Suprapubic skin (tissue), 4 donors: ENCODE measurements at places on chromosomes 7 and 10.

DNA sequence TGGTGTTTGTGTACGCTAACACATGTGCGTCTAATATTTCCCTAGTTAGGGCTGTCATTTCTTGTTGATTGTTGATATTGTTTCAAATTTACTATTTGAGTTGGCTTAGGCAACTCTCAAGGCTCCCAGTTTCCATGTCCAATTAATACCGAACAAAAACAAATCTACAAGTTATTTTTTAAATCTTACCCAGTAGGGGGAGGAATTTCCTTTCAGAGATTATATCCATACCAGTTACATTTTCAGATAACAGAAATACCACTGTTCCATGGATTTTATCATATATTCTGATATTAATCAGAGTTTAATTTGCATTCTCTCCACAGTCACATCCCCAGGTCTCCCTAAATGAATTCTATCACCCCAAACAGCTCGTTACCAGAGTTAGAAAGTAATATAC lies 7.2 kb upstream of the AKR1B10 start:
- DNase-seq, result no peak

DNA sequence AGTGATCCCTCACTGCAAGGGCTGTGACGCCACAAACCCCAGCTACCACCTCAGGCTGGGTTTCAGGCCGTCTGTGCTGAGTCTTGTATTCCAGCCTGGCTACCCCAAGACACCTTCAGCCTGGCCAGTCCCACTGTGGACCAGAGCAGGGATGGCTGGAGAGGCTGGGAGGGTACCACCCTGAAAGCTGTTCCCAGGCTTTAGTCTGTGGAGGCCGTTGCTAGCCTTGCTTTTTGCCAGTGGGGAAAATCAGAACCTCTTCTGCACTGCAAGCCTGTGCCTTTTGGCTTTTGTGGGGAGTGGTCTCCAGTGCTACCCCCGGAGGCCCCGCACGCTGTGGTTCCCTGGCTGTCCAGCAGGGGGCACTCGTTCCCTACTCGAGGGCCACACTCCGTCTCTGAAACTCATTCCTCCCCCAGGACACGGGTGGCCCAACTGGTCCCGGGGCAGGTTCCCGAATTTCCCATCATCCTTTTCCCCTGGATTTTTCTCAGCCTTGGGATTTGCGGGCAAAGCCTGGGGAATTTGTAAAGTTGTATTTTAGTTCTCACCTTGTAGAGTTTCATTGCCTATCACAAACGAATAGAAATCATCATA lies 128.4 kb upstream of the BTBD16 start:
- DNase-seq, result no peak

DNA sequence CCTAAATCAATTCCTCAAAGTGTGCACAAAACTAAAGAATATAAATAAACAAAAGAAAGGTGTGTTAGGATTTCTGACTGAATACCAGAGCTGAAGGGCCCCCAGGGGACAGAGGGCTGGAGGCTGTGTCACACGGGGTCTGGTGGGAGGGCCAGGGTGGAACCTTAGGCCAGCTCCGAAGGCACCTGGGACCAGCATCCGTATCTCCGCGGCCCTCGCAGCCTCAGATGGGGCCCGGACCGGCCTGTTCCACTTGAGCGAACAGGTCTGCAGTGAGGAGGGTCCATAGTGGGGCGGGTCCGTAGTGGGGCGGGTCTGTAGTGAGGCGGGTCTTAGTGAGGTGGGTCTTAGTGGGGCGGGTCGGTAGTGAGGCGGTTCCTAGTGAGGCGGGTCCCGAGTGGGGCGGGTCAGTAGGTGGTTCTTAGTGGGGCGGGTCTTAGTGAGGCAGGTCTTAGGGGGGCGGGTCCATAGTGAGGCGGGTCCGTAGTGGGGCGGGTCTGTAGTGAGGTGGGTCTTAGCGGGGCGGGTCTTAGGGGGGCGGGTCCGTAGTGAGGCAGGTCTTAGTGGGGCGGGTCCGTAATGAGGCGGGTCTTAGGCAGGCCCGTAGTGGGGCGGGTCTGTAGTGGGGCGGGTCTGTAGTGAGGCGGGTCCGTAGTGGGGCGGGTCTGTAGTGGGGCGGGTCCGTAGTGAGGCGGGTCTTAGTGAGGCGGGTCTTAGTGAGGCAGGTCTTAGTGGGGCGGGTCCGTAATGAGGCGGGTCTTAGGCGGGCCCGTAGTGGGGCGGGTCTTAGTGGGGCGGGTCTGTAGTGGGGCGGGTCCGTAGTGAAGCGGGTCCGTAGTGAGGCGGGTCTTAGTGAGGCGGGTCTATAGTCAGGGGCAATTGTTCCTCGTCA lies 15.1 kb downstream of the GPR146 start:
- DNase-seq, result no peak

DNA sequence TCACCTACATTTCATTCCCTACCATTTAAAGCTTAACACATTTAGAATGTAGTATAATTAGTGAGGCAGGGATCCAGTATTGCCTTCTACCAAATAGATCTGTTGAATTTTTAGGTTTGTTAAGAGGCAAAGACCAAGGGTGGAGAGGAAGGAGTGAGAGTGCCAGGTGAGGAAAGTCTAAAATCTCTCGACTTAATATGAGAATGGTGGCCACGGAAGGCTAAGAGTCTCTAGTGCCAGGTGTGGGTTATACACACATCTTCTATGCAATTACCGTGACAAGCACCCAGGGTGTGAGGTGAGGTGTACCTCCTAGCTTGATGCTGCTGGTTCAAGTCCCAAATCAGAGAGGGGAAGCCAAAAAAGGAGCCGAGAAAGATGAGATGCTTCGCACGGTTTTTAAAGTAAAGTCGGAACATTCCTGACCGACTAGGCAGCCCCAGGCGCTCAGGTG lies 439 bp downstream of the IQUB start:
- DNase-seq, result no peak

DNA sequence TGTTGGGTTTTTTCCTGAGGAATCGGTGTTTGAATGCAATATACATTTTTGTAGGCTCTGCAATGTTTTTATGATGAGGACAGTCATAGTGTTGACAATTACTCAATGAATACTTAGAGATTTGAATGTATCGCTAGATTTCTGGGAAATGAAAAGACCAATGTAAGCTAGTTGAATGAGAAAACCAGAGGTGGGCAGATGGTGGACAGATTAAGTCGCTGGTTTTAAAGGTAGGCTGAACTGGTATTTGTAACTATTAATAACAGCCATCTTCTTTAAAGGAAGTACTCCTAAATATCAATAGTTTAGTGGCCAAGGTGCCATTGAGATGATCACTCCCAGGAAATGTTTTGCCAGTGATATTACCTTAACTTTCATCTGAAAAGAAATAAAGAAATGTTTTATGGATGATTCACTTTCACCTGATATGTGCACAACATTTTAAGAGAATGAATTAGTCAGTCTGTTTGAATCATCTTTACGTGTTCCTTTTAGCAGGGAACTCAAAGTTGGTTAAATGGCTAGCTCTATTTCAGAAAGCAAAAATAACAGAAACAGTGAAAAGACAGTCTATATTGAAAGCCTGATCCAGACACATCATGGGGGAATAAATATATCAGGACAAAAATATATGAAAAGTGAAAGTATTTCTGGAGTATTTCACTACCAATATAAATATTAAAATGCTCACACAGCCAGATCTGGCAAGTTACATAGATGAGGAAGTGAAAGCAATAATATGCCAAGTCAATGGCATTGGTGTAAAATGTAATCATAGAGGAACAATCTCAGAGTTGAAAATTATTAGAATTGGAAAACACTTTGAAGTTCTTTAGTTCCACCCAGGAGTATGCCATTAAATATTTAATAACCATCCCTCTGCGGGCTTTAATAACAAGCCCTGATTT lies 20.7 kb downstream of the MET start:
- DNase-seq, result no peak

GRCh38 chr7:98116656-98117461 lies 10.2 kb downstream of the LMTK2 start:
- no peak for DNase-seq

GRCh38 chr10:69894156-69894555 lies 92.5 kb downstream of the COL13A1 start:
- DNase-seq, result no peak

DNA sequence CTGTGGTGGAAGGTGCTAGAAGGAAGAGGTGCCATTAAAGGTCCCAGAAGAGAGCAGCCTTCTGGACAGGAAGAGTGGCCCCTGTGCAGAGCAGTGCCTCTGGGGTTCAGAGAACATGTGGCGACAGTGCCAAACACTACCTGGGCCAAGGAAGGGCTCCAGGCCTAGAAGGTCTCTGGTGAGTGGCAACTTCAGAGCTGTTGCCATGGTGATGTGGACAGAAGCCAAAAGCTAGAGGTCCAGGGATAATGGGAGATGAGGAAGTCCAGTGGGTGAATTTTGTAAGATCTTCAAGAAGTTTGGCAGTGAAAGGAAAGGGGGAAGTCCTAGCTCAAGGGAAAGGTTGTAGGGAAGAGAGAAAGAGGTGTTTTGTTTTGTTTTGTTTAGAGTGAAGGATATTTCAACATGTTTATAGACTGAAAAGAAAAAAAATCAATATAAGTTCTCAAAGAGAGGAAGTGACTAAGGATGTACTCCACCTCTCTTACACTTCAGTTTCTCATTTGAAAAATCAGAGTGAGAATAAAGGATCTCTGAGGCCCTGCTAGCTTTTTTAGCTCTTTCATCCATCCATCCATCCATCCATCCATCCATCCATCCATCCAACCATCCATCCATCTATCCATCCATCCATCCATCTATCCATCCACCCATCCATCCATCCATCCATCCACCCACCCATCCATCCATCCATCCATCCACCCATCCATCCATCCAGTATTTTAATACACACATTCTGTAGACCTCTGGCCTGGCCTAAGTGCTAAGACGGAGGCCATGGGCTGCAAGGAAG lies 77.1 kb upstream of the DUSP5 start:
- no peak for DNase-seq

- DNase-seq, result no peak
Measured at GRCh38 chr10:65846541-65846940, 1079.3 kb upstream of the LRRTM3 start.

- DNase-seq, result no peak
Measured at GRCh38 chr10:128491686-128492085, 365.5 kb upstream of the MKI67 start.

DNA sequence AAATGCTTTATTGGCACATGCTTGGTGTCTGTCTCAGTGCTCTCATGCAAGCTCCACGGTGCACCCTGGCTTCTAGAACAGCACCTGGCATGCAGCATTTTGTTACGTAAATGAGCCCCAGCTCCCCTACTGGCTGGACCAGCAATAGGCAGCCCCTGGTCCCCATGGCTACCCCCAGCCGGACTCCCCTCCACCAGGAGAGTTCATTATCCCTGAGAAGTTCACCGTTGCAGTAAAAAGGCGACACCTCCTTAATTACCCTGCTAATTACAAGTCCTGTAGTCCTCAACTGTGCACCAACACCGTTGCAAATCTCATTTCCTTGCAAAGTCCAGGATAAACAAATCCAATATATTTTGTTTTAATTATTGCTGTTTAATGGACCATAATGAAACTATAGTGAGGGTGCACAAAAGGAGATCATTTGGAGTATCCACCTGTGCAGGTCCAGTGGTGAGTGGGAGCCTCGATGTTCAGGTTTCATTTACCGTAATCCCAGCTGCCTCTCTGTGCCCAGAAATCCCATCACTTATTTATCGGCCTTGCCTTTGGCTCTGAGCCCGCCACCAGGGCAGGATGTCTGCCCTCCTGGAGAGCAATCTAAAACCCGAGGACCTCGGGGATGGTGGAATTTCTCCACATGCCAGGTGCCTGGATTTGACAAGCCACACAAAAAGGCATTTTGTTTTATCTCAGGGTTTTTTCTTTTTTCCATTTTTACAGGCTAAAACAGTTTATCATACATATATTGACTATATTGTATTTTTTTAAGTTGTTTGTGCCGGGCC lies 12.8 kb upstream of the DRGX start:
- no peak for DNase-seq

GRCh38 chr10:1015688-1016087 lies 10.0 kb downstream of the IDI2 start:
- DNase-seq, result no peak

DNA sequence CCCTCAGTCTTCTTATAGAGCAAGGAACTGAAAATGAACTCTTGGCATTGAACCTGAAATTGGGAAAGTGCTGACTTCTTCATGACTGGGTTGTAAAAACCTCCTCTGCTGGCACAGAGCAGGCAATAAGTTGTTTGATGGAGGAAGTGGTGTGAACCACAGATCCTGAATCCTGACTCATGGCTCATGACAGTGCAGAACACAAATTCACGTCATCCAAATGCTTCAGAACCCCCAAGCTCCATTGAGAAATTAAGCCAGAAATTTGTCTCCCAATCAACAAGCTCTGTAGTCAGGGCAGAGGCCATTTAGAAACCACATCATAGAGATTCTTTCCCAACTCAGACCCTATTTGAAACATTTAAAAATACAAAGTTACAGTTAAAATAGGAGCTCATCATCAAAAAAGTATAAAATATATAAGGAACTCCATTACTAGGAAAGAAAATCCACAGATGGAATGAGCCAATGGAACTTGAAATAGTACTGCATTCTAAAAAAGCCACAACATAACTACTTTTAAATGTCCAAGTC lies 10.3 kb upstream of the STK17A start:
- DNase-seq, result no peak

- no peak for DNase-seq
Measured at GRCh38 chr7:25171071-25171470, 46.0 kb upstream of the CYCS start.

DNA sequence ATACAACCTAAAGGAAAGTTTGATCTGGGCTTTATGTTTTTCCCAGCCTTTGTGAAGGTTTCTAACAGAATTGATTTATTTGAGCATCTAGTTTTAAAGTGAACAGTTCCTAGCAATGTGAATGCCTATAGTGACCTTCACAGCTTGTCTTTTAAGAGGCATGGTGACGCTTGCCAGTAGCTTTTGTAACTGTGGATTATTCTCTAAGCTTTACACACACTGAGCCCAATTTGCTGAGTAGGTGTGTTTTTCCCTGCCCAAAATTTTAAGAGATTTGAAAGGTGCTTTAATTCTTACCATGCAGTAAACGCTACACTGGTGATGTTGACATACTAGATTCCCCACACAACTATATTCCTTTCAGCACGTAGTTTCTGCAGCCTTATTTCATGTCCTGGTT lies 420.2 kb upstream of the AKR1E2 start:
- no peak for DNase-seq

GRCh38 chr10:70323697-70324338 lies 40.0 kb upstream of the NPFFR1 start:
- DNase-seq, result peak; percentile 72

- DNase-seq, result no peak
Measured at GRCh38 chr10:126301701-126302475, 86.4 kb downstream of the ADAM12 start.

- DNase-seq, result no peak
Measured at GRCh38 chr10:61192042-61192441, 248.1 kb upstream of the RHOBTB1 start.

DNA sequence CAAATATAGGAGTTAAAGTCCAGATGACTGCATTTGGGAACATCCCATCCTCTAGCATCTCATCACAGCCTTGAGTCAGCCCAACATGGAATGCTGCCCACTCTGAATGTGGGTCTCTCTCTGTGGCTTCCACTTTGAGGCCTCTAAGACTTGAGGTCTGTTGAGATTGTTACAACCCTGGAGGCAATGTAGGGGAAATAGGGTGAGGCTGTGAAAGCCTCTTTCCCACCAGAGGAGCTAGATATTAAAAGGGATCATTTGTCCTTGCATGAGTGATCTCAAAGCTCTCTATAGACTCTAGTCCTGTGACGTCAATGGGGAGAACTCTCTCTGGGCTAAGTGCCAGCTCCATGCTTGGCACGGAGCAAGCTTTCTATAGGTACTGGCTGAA lies 6.4 kb upstream of the GOLGA7B start:
- no peak for DNase-seq
